ENCODE measurements at places on chromosomes 4 and X. TPM values are rescaled to one million over a fixed set of nuclear protein-coding genes. Genes with fewer than 3 reads are reported as not detected.

Gene SUPT20HL2
- polyA plus RNA-seq: not detected

Gene IL21
- polyA plus RNA-seq: 0.04 TPM

Gene FREM3
- not detected for polyA plus RNA-seq

Gene XKRX
- 0.05 TPM for polyA plus RNA-seq

Gene PGAM4
- polyA plus RNA-seq: not detected

Gene HPGDS
- polyA plus RNA-seq: 0.35 TPM

Gene ART3
- polyA plus RNA-seq: 199 TPM

Gene SYP
- 1.6 TPM for polyA plus RNA-seq

Gene RASSF6
- polyA plus RNA-seq: not detected

Gene C4orf50
- polyA plus RNA-seq: not detected

Gene NPFFR2
- not detected for polyA plus RNA-seq

Gene TRIM75
- polyA plus RNA-seq: not detected

Gene OTUD4
- polyA plus RNA-seq: 20.5 TPM

Gene GAK
- 38.7 TPM for polyA plus RNA-seq

Gene TLR2
- 1.8 TPM for polyA plus RNA-seq

Gene IDH3G
- 44.3 TPM for polyA plus RNA-seq

Gene CPZ
- polyA plus RNA-seq: 0.08 TPM

Gene TTC29
- polyA plus RNA-seq: 0.03 TPM

Gene COL4A6
- polyA plus RNA-seq: 0.18 TPM

Gene MTNR1A
- not detected for polyA plus RNA-seq

All from psoas muscle (tissue), 8 donors.